ENCODE measurements at places on chromosomes 7 and 10.
A peak's percentile ranks its signal among the peaks of the same experiment; 100 is the strongest.

DNA sequence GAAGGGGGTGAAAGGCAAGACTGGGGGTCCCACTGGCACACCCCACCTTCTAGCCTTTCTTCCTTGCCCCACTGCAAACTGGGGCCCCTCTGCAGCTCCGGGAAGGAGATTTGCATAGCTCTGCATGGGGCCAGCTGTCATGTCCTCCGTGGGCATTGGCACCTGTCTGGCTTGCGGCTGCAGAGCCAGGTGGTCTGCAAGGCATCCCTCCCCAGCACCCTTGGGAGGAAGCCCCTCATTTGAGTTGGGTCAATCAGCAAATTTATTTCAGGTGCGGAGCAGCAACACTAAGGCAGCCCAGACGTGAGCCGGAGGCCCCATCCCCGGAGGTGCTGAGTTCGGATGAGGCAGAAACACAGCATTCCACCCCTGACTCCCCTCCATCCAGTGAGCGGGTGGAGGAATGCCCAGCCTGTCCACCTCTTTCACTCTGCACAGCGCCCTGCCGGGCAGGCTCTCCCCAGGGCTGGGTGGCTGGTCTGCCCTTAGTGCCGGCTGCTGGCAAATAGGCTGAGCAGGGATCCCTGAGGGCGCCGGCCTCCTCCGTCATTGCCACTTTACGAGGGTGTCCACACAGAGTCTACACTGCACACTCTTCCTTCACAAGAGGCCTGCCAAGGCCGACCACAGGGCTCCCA lies 143.2 kb downstream of the TCERG1L start:
- no peak for DNase-seq

- no peak for DNase-seq
Measured at GRCh38 chr10:97010695-97011206, 175.0 kb downstream of the SLIT1 start.

- peak; percentile 36 for DNase-seq
Measured at GRCh38 chr7:130941322-130942210, 207.6 kb upstream of the KLF14 start.

- no peak for DNase-seq
Measured at GRCh38 chr7:139181404-139181803, 49.6 kb upstream of the UBN2 start.

GRCh38 chr7:112084520-112084971 lies 121.7 kb downstream of the DOCK4 start:
- no peak for DNase-seq

- no peak for DNase-seq
Measured at GRCh38 chr10:25867321-25867720, 66.7 kb upstream of the MYO3A start.

DNA sequence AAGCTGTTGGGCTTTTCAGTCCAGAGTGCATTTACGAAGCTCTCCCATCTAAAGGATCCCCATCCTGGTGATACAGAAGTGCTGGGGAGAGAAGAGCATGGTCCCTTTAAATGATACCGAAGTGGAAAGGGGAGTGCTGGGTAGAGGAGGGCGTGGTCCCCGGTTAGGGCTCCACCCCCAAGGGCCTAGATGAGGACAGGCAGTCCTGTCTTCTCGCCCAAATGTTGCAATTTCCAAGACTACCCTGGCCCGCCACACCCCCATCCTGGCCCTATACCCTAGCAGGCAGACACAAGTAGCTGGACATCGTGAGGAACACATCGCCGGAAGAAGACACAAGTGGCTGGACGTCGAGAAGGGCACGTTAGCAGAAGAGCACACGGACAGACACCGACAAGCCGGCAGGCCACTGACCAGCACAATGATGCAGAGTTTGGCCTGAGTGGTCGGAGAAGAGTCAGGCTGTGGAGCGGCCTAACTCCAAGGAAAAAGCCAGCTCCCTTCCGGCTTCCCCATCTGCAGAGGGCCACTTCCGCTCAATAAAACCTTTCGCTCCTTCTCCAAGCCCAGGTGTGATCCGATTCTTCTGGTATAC lies 439.5 kb upstream of the NRP1 start:
- DNase-seq, result no peak

DNA sequence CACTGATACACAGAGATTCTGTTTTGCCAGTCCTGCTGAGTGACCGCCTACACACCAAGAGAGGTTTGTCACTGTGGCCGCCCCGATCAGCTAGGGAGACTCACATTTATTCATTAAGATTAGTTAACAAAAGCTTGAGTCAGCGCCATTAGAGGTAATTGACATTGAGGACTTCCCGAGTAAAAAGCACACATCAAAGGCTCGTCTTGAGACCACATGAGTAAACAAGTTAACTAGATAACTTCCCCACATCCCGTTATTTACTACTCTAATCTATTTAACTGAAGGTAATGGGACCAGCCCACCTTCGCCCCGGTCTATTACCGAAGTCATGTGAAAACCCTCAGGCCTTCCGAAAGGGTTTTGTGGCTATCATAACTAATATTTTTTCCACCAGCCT lies 23.0 kb downstream of the SRRM3 start:
- DNase-seq, result no peak

DNA sequence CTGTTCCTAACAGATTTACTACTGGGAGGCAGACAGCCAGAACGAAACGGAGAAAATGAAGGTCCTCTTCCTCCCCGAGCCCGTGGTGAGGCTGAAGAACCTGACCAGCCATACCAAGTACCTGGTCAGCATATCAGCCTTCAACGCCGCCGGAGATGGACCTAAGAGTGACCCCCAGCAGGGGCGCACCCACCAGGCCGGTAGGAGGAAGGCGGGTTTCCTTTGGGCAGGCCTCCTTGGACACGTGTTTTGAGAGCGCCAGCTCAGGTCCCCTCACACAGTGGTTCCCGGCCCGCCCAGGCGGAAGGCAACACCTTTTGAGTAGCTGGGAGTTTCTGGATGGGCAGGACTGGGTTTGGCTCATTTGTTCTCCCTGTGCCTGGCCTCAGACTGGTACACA lies 474.0 kb upstream of the FOXK1 start:
- DNase-seq, result no peak

GRCh38 chr7:29622335-29623265 lies 59.0 kb downstream of the PRR15 start:
- no peak for DNase-seq

GRCh38 chr7:150434240-150434639 lies 16.2 kb upstream of the GIMAP8 start:
- no peak for DNase-seq

DNA sequence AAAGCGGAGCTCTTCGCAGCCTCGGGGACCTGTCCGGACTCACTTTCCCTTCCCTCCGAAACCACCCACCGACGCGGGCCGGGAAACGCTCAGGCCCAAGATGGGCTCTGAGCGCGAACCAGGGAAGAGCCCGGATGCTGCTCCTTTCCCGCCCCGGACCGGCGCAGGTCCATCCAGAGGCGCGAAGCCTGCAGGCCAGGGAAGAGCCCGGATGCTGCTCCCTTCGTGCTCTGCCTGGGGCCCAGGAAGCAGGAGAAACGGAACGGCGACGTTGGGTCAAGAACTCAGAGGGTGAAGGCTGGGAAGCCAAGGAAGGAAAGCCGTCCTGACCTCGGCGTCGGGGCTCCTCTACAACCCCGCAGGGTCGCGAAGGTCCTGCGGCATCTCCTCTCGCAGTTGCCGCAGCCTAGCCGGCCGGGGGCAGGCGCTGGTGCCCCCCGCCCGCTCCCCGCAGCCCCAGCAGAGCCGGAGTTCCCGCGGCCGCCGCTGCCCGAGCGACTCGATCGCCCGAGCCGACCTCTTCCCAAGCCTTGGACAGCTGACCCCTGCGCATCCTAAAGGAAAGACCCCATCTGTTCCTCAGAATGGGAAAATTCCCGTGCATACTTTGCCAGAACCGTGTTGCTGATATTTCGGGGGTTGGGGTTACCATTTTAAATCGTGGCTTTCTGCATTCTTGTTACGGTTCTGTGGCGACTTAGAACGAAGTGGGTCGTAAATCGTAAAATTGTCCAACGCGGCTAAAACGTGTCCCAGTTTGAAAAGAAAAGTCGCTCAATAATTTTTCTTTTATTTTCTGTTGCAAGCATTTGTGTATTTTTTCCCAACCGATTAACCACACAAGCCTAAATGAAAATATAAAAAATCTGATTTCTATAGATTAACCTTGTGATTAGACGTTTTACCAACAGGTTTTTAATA lies 7.5 kb downstream of the HOXA1 start:
- no peak for DNase-seq

DNA sequence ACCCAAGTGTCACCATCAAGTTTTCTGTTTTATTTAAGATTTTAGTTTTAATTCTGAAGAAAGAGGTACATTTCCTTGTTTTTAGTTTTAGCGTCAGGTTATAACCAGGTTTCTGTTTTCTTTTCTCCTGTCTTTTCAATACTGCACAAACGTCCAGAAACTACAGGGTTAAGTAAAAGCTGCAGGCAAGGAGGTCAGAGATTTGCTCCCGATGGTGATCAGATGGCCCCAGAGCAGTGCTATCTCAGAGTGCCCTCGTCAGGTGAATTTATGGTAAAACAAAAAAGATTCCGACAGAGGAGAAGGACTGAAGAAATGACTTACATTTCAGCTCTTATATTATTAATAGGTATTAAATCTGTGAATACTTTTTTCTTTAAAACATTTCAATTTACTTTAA lies 128.2 kb downstream of the STRA8 start:
- DNase-seq, result no peak

- no peak for DNase-seq
Measured at GRCh38 chr7:85172530-85172941, 14.3 kb downstream of the SEMA3D start.

DNA sequence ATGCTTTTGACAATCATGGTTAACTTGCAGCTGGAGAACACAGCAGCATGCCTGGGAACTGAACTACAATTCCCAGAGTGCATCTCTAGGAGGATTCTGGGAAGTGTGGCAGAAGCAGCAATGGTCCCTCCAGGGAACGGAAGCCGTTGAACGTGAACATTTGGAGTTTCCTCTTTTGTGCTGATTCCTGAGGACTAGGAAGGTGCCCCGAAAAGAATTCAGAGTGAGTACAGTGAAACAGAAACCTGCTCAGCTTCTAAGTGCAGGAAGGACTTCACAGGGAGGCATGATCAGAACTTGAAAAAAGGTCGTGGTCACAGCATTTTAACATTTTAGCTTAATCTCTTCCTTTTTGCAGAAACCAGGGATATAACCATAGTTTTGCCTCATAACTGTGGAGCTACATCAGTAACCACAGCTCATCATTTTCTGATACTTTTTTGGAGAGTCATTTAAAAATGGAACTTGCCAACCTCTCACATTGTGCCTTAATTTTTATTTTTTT lies at the start of gene NUDT13:
Gene NUDT13, plus strand, starts transcription at position 111 of the 505 bp plus-strand sequence. CDS start 3,911 bp downstream, outside the sequence.
- DNase-seq, result peak; percentile 73

- DNase-seq, result no peak
Measured at GRCh38 chr10:131186547-131187253, 124.8 kb downstream of the TCERG1L start.

DNA sequence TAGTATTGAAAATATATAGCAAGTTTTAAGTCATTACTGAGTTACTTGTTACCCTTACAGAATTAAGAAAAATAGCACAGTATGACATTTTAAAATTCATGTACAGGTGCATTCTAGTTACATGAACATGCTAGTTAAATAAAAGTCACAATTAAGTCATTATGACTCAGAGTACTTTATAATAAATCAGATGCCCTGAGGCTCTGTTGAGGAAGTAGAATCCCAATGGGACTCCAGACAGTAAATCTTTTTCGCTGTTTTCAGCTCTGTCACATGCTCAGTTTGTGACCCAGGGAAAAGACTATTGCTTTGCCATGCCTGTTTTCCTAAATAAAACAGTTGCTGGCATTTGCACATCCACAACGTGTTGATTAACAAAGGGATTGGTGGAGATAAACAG lies 21.0 kb downstream of the NUDT13 start:
- no peak for DNase-seq

GRCh38 chr10:75980419-75981002 lies 549.1 kb downstream of the LRMDA start:
- DNase-seq, result no peak

GRCh38 chr7:137895301-137896221 lies 48.8 kb upstream of the DGKI start:
- DNase-seq, result no peak

DNA sequence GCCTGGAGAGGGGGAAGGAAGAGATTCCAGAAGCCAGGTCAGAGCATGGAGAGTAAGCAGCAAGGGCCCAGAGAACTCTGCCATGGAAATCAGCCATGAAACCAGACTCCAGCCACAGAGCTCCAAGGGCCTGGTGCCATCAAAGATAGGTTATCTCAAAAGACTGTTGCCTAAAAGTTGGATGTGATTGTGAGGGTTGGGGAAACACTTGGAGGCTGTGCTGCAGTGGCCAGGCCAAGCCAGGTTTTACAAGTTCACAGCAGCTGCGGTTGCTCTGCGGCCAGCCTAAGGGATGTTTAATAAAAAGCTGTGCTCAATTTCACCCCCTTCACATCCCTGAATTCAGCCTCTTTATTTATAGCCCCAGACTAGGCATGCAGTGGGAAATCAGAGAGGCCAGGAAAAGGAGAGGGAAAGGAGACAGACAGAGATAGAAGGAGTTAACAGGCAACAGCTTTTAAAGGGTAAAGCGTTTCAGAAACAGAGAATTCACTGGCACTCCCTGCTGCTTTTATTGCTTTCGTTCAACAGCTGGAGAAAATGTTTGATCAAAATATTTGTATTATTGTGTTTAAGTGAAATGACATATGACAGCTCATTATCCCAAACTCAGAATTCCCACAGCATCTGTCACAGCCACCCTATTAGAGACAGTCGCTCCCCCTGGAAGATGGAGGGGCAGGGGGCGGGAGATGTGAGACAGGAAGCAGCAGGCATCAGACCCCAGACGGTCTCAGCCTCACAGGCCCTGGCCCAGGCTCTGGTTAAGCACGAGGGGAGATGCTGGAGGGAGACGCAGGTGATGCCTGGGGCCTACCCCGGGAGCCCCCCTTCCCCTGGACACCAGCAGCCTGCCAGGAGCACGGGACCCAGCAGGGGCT lies 140.1 kb downstream of the GLI3 start:
- peak; percentile 67 for DNase-seq

DNA sequence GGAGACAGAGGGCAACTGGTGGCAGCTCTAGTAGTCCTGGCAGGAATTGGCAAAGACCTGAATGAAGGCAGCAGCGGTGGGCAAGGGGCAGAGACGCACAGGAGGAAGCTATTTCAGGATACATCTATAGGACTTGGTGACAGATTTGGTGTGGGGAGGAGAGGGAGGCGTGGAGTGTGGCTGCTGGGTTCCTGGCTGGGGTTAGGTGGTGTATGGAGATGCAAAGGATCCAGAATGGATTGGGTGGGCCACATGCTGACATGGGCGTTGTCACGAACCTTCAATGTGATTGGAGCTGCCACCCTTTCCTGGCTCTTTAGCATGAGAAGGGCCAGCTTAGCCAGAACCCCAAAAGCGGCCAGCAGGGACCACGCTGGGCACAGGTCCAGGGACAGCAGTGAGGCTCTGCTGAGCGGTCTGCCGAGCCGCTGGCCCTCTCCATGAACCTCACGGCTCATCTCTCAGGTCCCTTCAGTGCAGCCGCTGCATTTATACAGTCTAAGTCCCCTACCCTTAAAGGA lies 10.2 kb upstream of the ADCY1 start:
- no peak for DNase-seq

DNA sequence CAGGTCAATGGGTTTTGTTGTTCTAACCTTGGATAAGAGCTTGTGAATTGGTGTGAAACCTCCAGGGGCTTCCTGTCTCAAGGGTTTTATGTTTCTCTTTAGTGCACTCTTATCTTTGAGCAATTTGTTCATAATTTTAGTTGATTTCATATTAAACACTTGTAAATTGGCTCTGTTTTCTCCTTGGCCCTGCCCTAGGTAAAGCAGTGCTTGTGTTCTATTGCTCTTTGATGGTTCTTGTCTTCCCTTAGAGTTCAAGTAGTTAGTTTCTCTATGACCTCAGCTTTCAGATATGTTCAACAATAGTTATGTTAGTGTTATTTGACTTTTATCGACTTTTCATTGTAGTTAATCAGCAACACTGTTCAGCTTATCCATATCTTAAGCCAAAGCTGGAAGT lies 566.4 kb upstream of the POT1 start:
- DNase-seq, result no peak

GRCh38 chr7:134948736-134949135 lies 37.6 kb upstream of the AGBL3 start:
- DNase-seq, result no peak
